Eye (tissue), 1 donor: ENCODE measurements at places on chromosomes 4 and X.

DNA sequence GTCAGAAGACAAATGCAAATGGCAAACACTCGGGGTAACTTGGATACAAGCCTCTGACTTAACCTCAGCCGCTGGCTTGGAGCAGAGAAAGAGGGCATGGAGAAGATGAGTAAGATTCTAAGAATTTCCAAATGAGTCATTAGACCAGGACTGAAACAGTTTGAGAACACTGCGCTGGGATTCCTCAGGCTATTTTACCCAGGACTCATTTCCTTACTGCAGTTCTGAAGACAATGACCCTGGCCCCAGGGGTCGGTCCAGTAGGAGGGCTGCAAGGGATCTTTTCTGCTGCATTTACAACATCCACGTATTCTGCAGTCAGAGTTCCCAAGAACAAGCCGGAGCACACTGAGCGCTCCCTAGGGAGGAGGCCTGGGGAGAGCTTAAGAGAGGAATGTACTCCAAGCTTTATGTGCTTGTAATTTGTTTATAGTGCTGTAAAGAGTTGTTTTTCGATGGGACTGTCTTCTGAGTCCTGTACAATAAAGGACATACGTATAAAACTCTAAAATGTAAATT lies 27.3 kb upstream of the SORBS2 start:
- DNase-seq: peak; percentile 83

GRCh38 chr4:86334020-86334750 lies 25.7 kb downstream of the MAPK10 start:
- DNase-seq: no peak

DNA sequence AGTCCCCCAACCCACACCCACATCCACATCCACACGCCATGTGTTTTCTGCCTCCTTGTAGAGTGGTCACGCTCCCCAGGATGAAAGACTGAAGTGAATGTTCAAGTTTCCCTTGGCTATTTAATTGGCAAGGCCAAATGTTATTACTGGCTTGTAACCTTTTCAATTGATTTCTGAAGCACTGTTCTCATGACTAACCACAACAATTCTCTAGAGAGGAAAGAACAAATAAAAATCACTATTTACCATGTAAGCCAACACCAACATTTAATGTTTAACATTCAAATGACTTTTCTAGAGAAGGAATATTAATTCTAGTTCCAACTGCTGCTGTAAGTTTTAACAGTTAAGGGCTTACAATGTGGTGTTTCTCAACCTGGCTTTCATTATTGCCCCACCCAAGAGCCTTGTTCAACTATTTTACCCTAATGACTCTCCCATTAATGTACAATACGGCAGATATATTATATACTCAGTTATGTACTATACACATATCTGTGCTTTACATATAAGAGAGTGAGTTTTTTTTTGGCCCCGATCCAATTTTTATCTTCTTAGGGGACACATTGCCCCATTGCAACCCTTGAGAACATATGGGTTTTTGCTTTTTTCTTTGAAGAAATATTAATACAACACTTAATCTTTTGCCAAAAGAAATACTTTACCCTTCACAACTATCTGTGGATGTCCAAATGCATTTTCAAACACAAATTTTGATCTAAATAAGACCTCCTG lies 46.5 kb downstream of the RELL1 start:
- DNase-seq: no peak

DNA sequence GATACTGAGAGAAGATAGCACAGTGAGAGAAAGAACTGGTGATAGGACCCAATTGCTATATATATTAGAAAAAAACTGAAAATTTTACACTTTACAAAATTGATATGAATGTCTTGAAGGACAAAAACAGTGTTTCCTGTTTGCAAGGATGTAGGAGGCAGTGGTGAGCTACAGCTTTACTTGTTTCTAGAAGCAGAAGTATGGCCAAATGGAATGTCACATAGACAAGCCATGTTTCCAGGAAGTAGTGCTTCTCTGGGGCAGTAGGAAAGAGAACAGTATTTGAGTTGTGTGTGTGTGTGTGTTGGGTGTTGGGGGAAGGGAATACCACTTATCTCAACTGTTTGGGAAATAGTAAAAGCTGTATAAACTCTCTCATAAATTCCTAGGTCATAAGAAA lies 60.9 kb upstream of the IBSP start:
- no peak for DNase-seq

DNA sequence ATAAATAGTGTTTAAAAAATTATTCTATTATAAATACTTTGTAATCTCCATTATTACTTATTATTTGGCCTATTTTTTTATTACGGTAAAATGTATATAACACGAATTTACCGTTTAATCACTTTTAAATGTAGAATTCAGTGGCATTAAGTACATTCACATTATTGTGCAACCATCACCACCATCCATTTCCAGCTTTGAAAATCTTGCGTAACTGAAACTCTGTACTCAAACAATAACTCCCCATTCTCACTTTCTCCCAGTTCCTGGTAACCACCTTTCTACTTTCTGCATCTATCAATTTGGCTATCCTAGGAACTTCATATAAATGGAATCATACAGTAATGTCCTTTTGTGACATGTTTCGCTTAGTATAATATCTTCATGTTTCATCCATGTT lies 45.7 kb downstream of the PASD1 start:
- DNase-seq: no peak

- peak; percentile 7 for DNase-seq
Measured at GRCh38 chr4:60396341-60397049, 803.6 kb upstream of the ADGRL3 start.

- no peak for DNase-seq
Measured at GRCh38 chrX:106935175-106935574, 15.0 kb downstream of the CLDN2 start.

- no peak for DNase-seq
Measured at GRCh38 chr4:113016377-113016776, 33.1 kb upstream of the ANK2 start.

GRCh38 chr4:88803600-88804096 lies 106.0 kb upstream of the NAP1L5 start:
- DNase-seq: no peak

- no peak for DNase-seq
Measured at GRCh38 chrX:122666601-122667000, 517.5 kb upstream of the GRIA3 start.

- DNase-seq: no peak
Measured at GRCh38 chrX:20378233-20378920, 111.7 kb upstream of the RPS6KA3 start.

GRCh38 chr4:86586626-86587380 lies 7.3 kb upstream of the PTPN13 start:
- peak; percentile 13 for DNase-seq

DNA sequence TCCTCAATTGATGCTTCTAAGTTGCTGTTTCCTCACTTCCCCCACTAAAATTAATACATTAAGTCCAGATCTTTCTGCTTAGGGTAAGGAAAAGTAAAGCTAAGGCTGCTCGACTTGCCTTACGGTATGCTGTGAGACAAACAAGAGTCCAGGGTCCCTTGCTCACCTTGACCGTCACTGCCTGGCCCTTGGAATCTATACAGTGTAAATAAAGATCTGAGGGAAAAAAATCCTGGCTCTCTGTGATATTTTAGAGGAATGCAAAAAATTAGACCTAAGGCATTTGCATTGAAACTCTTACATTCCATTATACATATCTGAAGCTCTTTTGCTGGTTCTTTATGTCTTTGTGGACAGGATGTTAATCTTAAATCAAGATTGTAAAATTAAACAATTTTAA lies 129.6 kb upstream of the HCCS start:
- no peak for DNase-seq

DNA sequence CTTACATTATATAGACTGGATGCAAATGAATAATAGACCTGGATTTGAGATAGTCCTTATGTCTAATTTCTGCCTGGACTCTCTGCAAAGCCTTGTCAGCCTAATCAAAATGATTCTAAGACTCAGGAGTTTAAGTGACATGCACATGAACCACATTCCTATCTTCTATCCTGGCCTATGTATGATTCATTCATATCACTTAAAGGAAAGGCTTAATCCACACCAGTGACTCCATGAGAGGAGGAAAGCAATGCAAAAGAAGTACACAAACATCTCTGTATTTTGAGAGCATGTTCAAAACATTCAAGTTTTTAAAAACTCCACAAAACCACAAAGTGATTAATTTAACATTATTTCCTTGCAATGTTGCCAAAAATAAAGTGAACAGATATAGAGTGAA lies 14.6 kb downstream of the AMOT start:
- no peak for DNase-seq

GRCh38 chrX:111483135-111483534 lies 28.3 kb upstream of the SERTM2 start:
- DNase-seq: no peak

DNA sequence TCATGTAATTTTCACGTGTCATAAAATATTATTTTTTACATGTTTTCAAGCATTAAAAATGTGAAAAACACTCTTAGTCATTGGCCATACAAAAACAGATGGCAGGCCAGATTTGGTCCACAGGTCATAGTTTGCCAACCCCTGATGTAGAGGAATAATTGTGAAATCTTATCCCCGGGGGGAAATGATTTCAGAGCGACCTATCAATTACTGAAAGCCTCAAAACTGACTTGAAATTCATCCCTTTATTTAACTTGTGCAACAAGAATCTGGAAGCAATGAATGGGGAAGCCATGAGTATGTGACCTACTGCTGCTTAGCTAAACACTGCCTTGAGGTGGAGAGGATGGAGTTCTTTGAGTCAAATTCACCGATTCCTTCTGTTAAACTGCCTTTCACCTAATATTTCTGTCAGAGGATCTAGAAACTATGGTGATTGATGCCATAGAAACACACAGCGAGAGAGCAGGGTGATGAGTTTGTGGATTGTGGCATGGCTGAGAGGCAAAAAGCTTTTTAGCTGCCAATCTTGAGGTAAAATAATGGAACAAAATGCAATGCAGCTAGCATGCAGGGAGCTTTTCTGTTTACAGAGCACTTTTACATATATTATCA lies 30.3 kb upstream of the BRS3 start:
- no peak for DNase-seq

DNA sequence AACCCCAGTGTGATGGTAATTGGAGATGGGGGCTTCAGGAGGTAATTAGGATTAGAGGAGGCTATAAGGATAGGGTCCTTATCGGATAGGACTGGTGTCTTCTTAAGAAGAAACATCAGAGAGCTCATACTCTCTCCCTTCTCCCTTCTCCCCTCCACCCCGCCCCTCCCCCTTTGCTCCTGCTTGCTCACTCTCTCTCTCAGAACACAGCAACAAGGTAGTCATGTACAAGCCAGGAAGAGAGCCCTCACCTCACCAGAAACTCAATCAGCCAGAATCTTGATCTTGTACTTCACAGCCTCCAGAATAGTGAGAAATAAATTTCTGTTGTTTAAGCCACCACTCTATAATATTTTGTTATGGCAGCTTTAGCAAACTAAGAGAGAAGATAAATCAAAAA lies 4.5 kb downstream of the DDX60L start:
- no peak for DNase-seq

- no peak for DNase-seq
Measured at GRCh38 chr4:183394166-183394951, 50.1 kb upstream of the CDKN2AIP start.

GRCh38 chr4:54661169-54661568 lies 3.4 kb downstream of the KIT start:
- DNase-seq: no peak

DNA sequence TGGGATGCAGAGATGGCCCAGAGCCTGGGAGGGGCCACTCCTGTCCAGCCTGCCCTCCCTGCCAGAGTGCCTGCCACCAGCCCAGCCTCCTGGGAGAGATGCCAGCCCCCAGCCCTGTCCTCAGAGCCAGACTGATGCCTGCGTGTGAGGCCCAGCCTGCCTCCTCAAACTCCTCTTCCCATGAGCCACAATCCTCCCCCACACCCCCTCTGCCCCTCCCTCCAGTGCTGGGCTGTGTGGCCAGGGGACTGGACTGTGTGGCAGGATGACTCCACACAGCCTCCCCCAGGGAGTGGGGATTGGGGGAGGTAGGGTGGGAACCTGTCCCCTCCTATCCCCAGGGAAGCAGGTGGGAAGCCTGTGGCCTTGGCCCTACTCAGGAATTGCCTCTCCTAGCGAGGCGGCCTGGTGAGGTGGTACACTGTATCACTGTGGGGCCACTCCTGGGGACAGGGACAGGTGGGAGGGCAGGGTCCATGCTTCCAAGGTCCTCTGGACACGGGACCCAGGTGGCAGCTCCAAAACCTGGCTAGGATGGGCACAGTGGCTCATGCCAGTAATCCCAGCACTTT lies 4.3 kb upstream of the SH3BP2 start:
- no peak for DNase-seq

DNA sequence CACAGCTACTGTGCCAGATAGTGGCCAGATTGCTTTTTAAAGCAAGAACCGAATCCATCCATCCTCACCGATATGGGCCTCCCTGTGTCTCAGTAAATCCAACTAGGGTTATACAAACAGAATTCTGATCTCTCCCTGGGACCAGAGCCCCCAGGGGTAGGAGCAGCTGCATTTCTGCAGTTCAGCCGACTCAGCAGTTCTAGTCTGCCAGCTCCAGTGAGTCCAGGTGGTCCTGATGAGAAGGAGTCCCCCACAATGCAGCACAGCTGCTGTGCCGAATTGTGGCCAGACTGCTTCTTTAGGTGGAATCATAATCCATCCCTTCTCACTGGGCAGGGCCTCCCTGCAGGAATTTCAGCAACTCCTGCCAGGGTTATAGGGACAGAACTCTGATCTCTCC lies 532.9 kb downstream of the ACTRT1 start:
- no peak for DNase-seq

- DNase-seq: no peak
Measured at GRCh38 chr4:14375816-14376215, 626.5 kb upstream of the CPEB2 start.

DNA sequence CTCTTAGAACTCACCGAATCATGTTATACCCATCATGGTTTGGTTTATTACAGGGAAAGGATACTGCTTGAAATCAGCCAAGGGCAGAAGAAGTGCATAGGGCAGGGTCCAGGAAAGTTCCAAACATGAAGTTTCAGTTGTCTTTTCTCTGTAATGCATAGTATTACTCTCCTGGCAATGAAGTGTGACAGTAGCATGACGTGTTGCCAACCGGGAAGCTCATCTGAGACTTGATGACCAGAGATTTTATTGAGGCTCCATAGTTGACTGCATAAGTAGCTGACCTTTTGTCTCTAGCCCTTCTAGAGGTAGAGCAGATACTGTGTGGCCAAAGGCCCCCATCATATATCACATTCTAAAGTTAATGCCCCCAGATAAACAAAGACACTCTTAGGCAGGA lies 72.1 kb downstream of the BEND4 start:
- no peak for DNase-seq

- no peak for DNase-seq
Measured at GRCh38 chr4:74338792-74339333, 26.1 kb upstream of the EREG start.

- no peak for DNase-seq
Measured at GRCh38 chr4:2372488-2373030, 45.9 kb downstream of the ZFYVE28 start.

- no peak for DNase-seq
Measured at GRCh38 chr4:85218756-85219155, 252.3 kb upstream of the WDFY3 start.
